Anterior cingulate cortex (tissue), 58 donors: ENCODE measurements at places on chromosomes 13 and 19.

DNA sequence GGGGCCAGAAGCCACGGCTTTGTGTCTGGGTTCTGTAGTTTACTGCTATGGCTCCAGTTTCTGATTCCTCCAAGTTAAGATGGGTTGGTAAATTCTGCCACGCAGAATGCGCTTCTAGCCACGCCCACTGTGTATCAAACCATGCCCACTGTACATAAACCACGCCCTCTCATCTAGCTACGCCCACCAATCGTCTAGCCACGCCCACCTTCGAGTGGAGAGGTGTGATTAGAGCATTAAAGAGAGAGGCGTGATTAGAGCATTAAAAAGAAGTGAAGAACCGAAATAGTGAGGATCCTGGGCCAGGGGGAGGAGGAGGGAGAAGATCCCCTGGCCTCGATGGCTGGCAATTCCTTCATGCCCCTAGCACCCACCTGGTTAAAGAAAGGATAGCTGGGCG, 43.7 kb upstream of the ADGRE5 start:
- DNase-seq, result no peak

- no peak for DNase-seq
Measured at GRCh38 chr13:109113427-109113826, 484.0 kb downstream of the MYO16 start.

DNA sequence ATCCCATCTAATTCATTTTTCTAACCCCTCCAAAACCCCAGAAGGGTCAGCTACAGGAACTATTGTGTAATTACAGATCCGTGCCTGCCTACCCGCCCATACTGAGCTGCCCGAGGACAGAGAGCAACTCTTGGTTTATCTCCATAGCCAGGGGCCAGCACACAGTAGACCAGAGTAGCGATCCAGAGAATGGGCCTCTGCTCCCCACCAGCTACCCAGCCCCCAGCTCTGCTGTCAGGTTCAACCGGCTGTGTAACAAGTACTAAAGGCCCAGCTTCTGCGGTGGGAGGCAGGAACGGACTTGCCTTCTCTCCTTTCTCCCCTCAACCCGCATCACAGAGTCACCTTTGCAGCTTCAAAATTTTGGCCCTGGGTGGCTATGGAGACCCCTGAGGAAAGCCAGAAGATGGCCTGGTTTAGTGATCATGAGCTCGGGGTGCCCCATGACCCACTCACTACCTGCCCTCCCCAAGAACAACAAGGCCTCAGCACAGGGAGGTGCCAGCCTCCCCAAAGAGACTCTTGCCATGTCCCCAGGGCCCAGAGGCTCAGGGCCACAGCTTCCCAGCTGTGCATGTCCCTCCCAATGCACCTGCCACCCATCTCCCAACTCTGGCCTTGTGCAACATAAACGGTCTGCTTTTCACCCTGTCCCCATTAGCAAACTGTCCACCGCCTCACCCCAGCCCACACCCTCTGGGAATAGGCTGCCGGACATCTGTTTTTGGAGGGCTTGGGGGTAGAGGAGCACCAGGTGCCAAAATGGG, 5.7 kb downstream of the CALM3 start:
- no peak for DNase-seq

DNA sequence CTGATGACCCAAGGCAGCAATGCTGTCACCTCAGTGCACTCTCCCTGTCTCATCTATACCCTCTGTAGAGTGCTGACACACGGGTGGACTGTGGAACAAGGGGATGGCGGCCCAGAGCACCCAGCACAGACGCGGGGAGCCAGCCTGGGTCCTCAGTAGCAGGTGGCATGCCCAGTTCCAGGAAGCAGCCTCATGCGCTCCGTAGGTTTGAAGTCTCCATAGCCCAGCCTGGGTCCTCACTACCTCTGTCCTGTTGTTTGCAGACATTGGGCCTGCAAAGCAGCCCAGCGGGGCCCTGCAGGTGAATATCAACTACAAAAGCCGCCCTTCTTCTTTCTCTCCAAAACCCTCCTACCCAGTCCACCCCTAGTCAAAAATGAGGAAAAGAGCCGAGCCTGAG, 5.0 kb upstream of the SLC7A9 start:
- DNase-seq, result no peak

DNA sequence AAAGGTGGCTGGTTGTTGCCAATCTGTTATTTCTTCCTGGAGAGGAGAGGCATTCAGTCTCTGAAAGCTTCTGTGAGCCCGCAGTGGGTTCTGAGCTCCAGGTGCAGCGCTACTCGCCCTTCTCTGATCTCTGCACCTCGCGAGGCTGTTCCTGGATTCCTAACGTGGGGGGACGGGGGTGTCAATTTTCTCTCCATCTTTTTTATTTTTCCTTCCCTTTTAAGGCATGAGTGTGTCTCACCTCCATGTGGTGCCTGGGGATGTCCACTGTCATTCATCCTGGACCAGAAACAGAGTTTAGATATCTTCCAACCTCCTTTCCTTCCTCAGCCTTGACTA, 626 bp downstream of the ZNF233 start:
- no peak for DNase-seq

GRCh38 chr13:70042193-70042592, 65.4 kb upstream of the ATXN8OS start:
- DNase-seq, result no peak

DNA sequence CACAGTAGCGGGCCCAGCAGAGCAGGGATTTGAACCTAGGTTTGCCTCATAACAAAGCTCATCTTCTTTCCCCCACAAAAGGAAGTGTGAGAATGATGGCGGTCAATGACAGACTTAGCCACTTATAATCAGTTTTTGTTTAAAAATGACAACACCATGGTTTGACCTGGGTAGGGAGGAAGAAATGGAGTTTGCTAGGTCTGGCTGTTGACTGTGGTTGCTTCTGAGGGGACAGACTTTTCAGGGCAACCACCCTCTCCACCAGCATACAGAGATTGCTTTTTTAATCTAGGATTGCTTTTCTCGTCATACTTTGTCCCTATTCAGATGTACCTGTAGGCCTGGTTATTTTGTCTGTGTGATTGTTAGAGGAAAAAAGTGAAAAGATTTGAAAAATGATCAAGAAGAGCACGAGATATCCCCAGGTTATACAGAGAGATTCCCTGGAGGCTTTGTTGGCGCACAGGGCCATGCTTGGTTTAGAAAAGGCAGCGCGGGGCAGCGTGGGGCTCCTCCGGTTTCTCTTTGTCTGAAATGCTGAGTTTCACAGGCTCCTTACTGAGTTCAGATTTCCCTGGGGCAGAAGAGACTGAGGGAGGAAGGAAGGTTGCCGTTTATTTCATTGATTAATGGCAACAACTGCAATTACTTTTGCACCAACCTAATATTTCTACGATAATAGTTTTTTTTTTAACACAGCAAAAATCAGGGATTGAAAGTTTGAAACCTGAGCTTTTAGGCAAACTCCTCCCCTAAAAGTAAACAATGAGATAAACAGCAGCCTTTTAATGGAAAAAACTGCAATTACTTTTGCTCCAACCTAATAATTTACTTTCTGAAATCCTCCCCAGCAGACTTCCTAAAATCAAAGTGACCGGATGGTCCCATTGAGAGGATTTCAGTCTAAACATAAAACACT, 97.0 kb upstream of the RNF113B start:
- no peak for DNase-seq

GRCh38 chr13:108020027-108020426, 195.3 kb downstream of the LIG4 start:
- DNase-seq, result no peak

DNA sequence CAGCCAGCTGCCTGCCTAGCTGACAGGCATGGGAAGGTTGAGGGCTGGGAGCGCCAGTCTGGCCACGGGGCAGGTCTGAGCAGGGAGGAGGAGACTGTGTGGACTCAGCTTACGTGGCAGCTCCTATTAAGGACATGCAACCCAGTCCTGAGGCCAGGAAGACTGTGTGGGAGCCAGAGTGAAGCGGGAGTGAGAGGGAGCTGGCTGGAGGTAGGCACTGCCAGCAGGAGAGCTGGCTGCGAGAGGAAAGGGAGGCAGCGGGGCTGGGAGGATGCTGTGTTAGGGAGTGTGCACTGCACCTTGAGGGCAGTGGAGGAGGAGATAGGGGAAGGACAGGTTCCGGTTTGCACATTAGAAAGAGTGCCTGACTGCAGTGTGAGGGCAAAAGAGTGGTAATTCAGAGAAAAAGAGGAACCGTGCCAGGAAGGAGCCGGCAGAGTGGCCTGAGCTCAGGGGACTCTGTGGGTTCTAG, 99.2 kb downstream of the SLC7A1 start:
- no peak for DNase-seq

DNA sequence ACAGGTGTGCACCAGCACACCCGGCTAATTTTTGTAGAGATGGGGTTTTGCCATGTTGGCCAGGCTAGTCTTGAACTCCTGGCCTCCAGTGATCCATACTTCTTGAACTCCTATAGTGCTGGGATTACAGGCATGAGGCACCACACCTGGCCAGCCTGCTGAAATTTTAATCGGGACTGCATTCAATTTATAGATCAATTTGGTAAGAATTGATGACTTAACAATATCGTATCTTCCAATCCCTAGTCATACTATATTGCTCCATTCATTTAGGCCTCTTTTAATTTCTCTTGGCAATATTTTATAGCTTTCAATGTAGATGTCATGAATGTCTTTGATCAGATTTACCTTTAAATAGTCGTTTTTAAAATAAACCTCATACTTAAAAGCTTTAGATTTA, 5.6 kb upstream of the ZNF45 start:
- DNase-seq, result no peak
